Neural crest cell (in vitro differentiated cells): ENCODE measurements at places on chromosomes 5 and 9. TPM values are rescaled to one million over a fixed set of nuclear protein-coding genes. Genes with fewer than 3 reads are reported as not detected.
A peak's percentile ranks its signal among the peaks of the same experiment; 100 is the strongest.

Gene ZFAND5
- total RNA-seq: 194 and 201 TPM in 2 replicates

DNA sequence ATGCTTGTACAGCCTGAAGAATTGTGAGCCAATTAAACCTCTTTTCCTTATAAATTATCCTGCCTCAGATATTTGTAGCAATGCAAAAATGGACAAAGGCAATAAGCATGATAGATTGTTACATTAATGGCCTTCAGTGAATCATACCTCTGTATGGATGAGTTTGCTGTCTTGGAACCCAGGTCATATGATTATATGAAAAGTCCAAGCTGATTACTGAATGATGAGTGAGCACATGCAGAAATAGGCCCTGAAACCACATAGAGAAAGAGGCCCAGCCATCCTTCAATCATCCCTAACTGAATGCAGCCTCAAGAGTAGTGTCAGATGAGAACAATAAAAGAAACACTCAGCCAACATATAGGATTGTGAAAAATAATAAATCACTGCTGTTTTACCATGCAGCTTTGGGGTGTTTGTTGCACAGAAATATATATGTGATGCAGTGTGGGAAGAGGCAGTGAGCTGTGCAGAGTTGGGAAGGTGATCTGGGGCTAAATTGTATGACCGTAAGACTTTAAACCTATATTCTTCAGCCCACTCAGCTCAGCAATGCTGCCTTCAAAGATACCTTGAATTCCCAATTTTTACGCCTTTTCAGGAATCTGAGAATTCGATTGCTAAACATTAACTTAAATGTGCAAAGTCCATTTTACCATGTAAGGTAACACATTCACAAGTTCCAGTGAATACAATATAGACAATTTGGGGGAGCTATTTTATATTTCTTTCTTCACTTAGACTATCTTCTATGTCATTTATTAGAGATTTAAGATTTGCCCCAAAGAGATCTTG is 36.3 kb upstream of the SHISAL2B start:
- no peak for DNase-seq
- no peak overlapping the region for H3K4me3 ChIP-seq
- no peaks in the 10 kb centered on the region for H3K36me3 ChIP-seq
- no peaks in the 10 kb centered on the region for H3K27me3 ChIP-seq

GRCh38 chr5:54663866-54664265 is 146.3 kb downstream of the SNX18 start:
- peaks cover 3% of the 10 kb centered on the region for H3K36me3 ChIP-seq
- H3K4me1 ChIP-seq: peaks cover 15% of the 10 kb centered on the region
- no peak for DNase-seq
- H3K27ac ChIP-seq: no peak overlapping the region

- DNase-seq: no peak
- H3K36me3 ChIP-seq: peaks cover 31% of the 10 kb centered on the region
- H3K27ac ChIP-seq: peak overlapping the region; percentile 95
- peaks cover 69% of the 10 kb centered on the region for H3K4me1 ChIP-seq
- H3K4me3 ChIP-seq: peak overlapping the region; percentile 97
These were observed 545 bp downstream of the HMGCS1 start for GRCh38 chr5:43312699-43313034.

Gene CATSPER3
- 0.36 and 0.54 TPM in 2 replicates for total RNA-seq

DNA sequence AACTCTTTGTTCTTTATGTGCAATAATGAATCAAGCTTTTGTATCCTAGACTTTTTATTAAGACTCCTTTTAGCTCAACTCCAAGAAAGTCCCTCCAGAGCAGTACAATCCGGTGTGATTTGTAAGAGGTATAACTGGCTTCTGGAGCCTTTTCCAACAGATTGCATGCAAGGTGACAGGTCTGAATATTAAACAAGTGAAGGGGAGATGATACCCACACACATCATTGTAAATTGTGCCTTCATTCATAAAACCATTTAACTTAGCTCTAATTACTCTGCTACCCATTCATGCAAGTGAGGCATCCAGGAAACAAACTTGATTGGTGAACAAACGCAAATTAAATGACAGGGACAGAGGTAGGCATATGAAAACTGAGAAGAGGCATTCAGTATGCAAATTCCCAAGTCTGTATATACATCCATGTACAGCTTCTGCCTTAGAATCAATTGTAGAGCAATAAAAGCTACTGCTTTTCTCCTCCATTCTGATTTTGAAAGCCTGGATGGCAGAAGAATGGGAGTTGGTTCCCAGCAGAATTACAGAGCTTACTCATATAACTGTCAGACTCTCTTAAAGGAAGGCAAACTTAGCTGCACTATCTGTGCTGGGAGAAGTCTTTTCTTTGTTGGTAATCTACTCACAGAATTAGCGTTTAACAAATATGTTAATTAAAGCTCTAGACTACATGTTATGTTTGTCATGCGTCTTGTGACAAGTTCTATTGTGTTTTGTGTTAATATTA is 261.0 kb upstream of the CDH6 start:
- no peak for DNase-seq
- H3K27me3 ChIP-seq: no peaks in the 10 kb centered on the region
- no peak overlapping the region for H3K4me3 ChIP-seq
- H3K4me1 ChIP-seq: peaks cover 56% of the 10 kb centered on the region
- H3K36me3 ChIP-seq: no peaks in the 10 kb centered on the region

Gene SEPTIN8
- total RNA-seq: 71.1 and 71.4 TPM in 2 replicates

Gene BARX1
- 0.23 TPM in 1 of 2 replicates, not detected in the other for total RNA-seq

Gene FCN2
- not detected in 2 replicates for total RNA-seq

Gene TMEM232
- 3.0 and 6.1 TPM in 2 replicates for total RNA-seq
